ENCODE measurements at places on chromosomes 5 and 9.
A peak's percentile ranks its signal among the peaks of the same experiment; 100 is the strongest.

DNA sequence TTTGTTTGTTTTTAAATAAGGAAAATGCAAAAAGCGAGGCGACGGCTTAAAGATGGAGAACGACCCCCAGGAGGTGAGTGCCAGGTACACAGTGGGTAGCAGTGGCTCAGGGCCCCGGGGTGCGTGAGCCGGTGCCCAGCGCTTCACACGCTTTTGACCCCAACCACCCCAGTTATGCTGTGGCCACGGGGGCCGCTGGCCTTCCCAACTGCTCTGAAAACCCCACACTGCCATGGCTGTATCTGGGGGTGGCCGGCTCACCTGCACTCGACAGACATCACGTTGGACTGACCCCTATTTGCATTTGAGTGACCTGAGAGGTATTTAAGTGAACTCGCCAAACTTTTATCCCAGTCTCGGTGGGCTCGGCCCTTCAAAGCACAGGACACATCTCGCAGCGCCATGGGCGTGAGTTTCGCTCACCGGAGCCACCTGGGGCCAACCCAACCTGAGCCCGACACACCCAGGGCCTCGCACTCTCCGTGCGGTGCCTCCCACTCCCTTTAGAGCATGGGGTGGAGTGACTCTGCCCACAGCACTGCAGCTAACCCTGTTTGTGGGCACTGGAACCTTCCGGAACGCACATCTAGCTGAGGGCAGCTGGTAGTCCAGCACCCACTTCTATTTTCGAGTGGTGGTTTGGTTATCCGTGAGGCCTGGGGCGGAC lies 13.7 kb upstream of the AJM1 start:
- no peak for DNase-seq

DNA sequence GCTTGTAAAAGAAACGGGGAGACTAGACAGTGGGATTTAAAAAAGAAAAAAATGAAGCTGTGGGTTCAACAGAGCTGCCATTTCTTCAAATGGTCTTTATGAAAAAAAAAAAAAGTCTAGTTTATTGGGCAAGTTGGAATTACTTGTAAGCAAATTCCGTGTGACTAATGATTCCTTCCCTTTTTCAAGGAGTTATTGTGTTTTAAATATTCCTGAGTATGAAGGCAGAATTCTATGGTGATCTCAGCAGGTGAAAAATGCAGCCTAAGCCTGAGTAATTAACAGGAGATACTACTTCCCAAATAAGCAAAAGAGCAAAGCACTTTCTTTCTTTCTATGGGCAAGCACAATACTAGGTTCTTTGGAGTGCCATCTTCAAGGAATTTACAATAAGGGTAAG lies 481.9 kb downstream of the ZNF608 start:
- DNase-seq = no peak

DNA sequence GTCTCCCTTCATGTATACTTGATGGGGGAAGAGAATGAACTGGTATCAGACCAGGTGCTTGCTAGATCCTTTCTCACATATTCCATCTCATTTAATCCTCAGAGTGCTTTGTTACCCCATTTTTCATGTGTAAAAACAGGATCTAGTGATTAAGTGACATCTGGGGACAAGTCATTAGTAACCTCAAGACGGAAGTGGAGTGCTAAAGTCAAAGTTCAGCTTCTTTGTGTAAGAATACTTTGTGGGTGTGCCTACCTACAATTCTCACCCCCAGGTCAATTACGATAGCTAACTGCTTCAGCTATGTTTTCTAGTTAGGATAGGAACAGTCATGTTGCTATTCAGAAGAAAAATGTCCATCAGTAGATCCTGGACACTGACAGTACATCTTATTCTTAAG lies 3.1 kb upstream of the FAM120AOS start:
- DNase-seq = no peak

DNA sequence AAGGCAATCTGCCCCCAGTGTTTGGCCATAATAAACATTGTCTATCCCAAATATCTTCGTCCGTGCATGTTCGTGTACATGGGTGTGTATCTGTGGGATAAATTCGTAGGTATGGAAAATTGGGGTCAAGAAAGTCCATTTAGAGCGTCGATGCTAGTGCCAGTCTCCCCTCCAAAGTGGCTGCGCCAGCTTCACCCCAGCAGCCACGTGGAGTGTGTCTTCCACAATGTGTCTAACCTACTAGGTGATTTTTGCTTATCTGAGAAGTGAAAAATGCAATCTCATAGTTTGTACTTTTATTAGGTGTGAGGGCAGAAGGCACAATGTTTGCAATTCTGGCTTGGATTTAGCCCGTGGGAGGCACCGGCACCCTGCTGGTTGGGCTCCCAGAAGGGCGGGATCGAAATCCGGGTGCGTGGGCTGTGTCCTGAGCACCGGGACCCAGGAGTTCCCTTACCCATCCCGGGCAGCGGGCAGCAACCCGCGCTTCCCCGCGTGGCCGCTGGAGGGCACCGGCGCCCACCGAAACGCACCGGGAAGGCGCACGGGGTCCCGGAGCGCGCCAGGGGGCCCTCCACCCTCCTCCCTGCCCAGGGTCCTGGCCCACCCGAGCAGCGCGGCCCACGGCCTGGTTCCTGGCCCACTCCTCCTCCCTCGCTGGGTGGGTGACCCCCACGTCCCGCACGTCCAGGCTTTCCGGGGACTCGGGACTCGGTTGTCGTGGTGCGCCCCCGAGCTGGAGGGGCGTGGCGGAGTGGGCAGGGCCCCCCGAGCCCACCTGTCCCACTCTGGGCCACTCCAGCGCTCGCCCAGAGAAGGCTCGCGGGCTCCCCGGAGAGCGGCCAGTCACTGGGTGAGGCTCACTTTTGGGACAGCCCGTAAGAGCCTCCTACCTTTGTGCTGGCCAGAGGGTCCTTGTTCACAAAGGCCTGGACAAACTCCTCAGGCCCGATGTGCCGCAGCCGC lies 55.4 kb upstream of the RNF130 start:
- DNase-seq = peak; percentile 31

- no peak for DNase-seq
These were observed 4.6 kb downstream of the AHRR start for GRCh38 chr5:326109-326508.

- DNase-seq = no peak
These were observed 5.7 kb downstream of the PIP5KL1 start for GRCh38 chr9:127924736-127925444.

- DNase-seq = no peak
These were observed 239.5 kb downstream of the MCTP1 start for GRCh38 chr5:95045181-95045965.

GRCh38 chr5:32278406-32278805 lies 34.3 kb downstream of the MTMR12 start:
- no peak for DNase-seq

GRCh38 chr5:119411361-119412278 lies 40.7 kb upstream of the HSD17B4 start:
- no peak for DNase-seq

DNA sequence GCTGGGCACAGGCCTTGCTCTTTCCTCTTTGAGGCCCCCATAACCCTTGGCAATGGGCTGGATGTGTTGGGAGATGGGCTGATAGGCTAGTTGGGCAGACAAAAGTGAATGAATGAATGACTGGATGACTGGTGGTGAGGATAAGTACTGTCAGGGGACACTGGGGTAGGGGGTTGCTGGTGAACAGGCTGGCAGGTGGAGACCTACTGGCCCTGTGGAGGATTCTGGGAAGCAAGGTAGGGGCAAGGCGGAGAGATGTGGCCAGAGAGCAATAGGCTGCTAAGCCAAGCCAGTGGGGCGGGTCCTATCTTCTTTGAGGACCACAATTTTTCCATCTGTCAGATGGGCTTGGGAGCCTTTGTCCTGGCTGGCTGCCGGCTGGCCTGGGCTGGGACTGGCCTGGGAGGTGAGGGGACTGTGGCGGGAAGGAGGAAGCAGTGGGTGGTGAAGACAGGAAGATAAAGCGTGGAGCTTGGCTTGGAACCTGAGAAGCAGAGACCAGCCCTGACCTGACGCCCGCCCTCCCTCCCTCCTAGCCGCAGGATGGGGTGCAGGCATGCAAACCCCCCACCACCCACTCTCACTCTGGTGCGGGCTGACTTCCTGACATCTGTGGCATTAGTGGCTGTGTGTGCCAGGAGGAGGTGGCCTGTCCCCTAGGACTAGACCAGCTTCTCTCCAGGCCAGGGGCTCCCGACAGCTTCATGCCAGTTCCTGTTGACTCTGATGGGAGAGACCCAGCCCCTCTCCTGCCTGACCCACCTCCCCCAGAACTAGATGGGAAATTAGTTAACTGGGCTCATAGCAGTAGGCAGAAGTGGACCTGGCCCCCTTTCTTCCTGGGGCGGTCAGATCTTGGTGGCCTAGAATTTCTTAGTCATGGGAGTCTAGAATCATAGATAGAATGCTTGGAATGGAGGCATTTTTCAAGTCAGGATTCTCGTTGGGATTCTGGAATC lies 9.5 kb downstream of the CXXC5 start:
- DNase-seq = no peak

DNA sequence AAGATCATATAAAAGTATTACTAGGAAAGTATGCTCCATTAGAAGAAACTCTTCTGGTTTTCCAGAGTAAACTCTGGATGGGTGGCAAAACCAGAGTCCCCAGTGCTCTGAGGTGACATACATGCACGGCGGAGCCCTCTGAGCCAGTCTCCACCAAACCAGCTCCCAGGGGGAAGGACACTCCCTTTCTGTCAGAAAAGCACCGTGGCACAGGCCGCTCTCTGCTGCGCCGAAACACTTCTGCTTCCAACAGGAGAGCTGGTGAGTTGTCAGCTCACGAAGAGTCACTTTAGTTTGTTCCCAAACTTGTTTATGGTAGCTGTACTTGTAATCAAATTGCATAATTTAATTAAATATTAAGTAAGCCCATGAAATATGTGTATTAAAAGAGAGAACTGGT lies 184.6 kb downstream of the CDK5RAP2 start:
- DNase-seq = no peak

DNA sequence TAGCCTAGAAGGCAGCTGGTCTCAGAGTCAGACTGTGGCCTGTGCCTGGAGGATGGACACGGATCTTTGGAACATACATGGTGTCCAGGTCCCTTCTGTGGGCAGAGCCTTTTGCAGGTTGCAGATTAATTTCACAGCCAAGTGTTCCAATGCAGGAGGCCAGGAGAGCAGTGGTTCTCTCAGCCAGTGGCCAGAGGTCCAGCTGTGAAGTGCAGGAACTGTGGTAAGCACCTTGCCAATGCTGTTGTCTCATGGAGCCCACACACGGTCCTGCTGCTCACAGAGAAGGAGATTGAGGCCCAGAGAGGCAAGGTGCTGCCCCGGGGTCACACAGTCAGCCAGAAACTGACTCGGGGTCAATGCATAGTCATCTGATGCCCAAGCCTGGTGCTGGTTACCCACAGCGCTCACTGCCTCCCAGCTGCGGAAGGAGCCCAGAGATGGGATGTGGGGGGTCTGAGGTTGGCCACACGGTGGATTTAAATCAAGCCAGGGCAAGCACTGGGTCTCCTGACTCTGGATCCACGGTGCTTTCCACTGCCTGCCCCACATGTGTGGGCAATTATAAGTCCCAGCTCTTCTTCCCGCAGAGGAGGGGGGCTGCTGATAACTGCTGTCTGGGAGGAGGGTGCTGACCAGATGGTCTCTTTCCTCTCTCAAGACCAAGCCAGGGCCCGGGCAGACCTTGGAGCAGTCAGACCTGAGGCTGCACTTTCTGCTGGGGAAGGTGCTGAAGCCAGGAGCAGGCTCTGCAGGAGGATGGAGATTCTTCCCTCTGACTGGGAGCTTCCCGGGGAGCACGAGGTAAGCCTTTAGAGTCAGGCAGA lies 2.8 kb downstream of the PDGFRB start:
- DNase-seq = no peak

GRCh38 chr5:165448753-165449152 lies 1943.3 kb downstream of the MAT2B start:
- no peak for DNase-seq

GRCh38 chr9:107213561-107214028 lies 69.5 kb upstream of the RAD23B start:
- peak; percentile 9 for DNase-seq

Measured in stimulated activated CD4-positive, alpha-beta T cell treated with anti-CD3 and anti-CD28 coated beads, Interleukin-15, amount 100 ng/mL, for 48 hours (primary cell).